ENCODE measurements at places on chromosomes 5 and 9. TPM values are rescaled to one million over a fixed set of nuclear protein-coding genes. Genes with fewer than 3 reads are reported as not detected.

- H3K27me3 ChIP-seq: no peaks in the 10 kb centered on the region
- no peak overlapping the region for H3K27ac ChIP-seq
- peaks cover 2% of the 10 kb centered on the region for H3K4me1 ChIP-seq
- no peak overlapping the region for H3K4me3 ChIP-seq
These were observed 53.8 kb downstream of the GLRA1 start for GRCh38 chr5:151870820-151871219.

GRCh38 chr9:15203581-15203980, 103.4 kb downstream of the TTC39B start:
- no peak for DNase-seq
- no peak overlapping the region for H3K27ac ChIP-seq
- H3K27me3 ChIP-seq: no peaks in the 10 kb centered on the region
- peaks cover 12% of the 10 kb centered on the region for H3K4me1 ChIP-seq
- no peak overlapping the region for H3K4me3 ChIP-seq

DNA sequence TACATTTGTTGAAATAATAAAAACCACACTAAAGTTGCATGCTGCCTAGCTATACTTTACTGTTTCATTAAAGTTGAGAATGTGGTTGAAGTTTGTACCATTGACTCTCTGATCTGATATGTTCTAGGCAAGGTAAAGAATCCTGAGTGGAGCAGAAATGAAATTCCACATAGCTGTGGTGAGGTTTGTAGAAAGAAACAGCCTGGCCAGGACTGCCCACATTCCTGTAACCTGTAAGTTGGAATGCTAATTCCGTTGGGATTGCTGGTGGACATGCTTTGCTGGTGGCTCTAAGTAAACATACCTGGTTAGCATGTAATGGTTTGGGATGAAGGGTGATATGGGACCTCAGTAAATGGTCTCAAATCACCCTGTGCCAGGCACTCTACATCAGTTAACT, 16.8 kb downstream of the NFX1 start:
- H3K4me3 ChIP-seq: no peak overlapping the region
- peak overlapping the region; percentile 17 for H3K27ac ChIP-seq
- H3K36me3 ChIP-seq: peaks cover 22% of the 10 kb centered on the region
- H3K27me3 ChIP-seq: no peaks in the 10 kb centered on the region

DNA sequence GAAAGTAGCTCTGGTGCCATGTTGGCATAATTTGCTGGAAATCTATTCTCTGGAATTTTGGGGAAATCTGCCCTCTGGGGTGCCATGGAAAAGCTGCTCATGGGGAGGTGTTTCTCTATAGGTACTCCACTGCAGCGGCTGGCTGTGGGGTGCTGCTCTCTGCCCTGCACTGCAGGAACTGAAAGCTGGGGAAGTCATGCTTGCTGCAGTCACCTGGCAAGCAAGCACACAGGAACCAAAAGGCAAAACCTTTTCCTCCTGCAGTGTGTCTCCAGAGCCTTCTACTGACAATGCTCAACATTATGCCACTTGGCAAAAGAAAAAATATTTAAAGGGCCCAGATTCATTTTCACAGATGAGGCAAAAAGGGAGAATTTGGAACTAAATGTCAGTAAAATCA, 25.8 kb upstream of the CARNMT1 start:
- H3K4me1 ChIP-seq: no peaks in the 10 kb centered on the region
- H3K36me3 ChIP-seq: peaks cover 2% of the 10 kb centered on the region
- DNase-seq: no peak
- H3K27me3 ChIP-seq: no peaks in the 10 kb centered on the region
- H3K27ac ChIP-seq: no peak overlapping the region
- H3K4me3 ChIP-seq: no peak overlapping the region

DNA sequence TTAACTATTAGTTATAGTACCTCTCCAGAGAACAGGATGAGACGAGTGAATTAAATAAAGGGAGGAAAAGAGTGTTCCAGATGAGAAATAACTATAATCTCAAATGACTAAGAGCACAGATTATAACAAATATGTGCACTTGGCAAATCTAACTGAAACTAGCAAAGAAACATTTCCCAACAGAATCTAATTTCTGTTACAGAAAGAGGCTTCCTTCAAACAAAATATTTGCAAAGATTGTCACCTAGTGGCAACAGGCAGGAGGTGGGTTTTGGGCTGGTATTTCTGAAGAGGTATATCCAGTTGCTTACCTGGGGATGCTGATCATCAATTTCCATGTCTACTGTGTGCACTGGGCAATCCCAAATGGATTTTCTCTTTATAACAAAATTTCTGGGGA, 5.6 kb upstream of the SPDL1 start:
- no peak overlapping the region for H3K4me3 ChIP-seq
- no peak for DNase-seq
- H3K36me3 ChIP-seq: no peaks in the 10 kb centered on the region

Gene CCIN
- not detected for total RNA-seq

All from activated naive CD8-positive, alpha-beta T cell treated with anti-CD3 and anti-CD28 coated beads for 36 hours (primary cell).